Vagina (tissue), 2 donors: ENCODE measurements at places on chromosomes 11 and 22. TPM values are rescaled to one million over a fixed set of nuclear protein-coding genes. Genes with fewer than 3 reads are reported as not detected.

DNA sequence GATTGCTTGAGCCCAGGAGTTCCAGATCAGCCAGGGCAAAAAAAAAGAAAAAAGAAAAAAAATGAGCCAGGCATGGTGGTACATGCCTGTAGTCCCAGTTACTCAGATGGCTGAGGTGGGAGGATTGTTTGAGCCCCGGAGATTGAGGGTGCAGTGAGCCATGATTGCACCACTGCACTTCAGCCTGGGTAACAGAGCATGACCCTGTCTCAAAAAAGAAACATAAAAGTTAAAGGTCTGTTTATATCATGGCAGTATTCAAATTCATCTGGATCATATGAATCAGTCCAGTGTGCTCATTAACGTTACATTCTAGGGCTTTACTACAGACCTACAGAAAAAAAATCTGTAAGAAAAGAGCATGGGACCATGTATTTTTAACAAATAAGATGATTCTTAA lies 13.9 kb downstream of the HSD17B12 start:
- no peak for DNase-seq

DNA sequence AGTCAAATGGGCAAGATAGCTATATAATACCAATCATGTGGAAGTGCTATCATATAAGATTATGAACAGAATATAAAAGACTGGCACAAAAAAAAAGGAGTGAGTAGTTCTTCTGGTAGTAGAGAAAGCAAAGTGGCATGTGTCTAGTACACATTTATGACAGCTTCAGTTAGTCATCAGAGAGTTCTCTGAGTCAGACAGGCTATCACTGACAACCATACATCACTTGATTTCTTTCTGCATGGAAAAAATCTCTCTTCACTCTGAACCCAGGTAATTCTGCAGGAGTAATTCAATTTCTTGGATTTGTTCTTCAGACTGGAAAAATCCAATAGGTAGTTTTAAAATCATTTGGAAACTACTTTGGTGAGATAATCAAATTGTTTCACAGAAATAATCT lies 286.8 kb upstream of the ANO3 start:
- no peak for DNase-seq

GRCh38 chr11:72014761-72015320 lies 16.1 kb downstream of the IL18BP start:
- no peak for DNase-seq

GRCh38 chr11:120959189-120959588 lies 64.7 kb upstream of the TBCEL start:
- no peak for DNase-seq

GRCh38 chr22:16957781-16958180 lies 50.2 kb downstream of the GAB4 start:
- DNase-seq: no peak

GRCh38 chr11:46290598-46291309 lies 13.3 kb downstream of the CREB3L1 start:
- no peak for DNase-seq

GRCh38 chr11:130524132-130524790 lies 75.8 kb downstream of the ADAMTS15 start:
- DNase-seq: peak; percentile 77

DNA sequence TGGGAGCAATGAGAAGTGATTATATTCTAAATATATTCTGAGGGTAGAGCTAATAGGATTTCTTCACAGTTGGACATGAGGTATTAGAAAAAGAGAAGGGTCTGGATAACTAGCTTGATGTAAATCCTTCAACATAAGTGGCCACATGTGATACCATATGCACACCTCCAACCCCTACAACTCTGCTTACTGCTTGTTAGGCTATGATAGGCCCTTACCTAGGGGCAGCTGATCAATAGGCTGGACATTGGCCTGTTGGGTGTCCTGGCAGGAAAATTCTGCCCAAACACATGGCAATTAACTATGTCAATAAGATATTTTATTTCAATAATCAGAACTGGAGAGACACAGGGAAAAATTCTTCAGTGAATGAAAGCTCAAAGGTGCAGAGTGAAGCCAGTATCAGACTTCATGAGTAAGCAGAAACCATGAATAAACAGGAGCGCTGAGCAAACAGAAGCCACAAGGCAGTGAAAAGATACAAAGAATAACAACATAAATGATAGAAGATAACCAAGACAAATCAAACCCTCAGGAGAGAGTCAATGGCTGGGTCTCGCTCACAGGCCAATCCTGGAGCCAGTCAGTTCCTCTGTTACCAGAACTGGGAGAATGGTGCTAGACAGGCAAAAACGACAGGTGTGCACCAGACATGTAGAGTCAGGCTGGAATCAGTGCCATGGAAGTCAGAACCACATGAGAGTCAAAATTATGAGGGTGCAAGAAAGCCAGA lies 46.3 kb upstream of the PSMA1 start:
- DNase-seq: no peak

NFAM1 gene
- total RNA-seq: 1.7 TPM

SYVN1 gene
- 42.5 TPM for total RNA-seq

MMP8 gene
- total RNA-seq: not detected

SGSM1 gene
- total RNA-seq: 2.9 TPM

ARHGAP20 gene
- 3.4 TPM for total RNA-seq

MMP27 gene
- not detected for total RNA-seq
